ENCODE measurements at places on chromosomes 2 and 18.

DNA sequence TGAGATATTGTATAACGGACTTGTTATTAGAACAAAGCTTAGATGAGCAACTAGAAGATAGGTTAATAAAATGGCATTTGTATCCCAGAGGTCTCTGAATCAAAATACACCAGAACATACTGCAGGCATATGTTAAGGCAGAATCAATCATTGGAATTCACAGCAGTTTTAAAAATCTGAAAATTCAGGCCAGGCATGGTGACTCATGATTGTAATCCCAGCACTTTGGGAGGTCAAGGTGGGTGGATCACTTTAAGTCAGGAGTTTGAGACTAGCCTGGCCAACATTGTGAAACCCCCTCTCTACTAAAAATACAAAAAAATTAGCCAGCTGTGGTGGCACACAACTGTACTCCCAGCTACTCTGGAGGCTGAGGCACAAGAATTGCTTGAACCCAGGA, 405.2 kb downstream of the ZEB2 start:
- DNase-seq: no peak

GRCh38 chr2:199979832-199980628, 24.6 kb downstream of the MAIP1 start:
- peak; percentile 76 for DNase-seq

DNA sequence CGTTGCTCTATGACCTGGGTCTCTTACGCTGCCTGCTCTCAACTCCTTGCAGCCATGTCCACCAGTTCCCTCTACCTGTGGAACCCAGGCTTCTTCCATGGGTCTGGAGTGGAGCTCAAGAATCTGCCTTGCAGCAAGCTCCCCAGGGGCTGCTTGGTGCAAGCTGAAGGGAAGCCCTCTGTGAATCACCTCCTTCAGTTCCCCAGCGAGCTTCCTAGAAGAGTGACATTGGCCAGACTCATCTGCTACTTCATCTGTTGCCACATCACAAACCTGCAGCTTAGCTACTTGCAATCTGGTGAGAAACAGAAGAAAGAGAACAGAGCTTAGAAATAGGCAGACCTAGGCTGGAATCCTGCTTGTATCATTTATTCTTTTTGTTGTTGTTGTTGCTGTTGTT, 9.8 kb upstream of the EFR3B start:
- no peak for DNase-seq

GRCh38 chr18:72122103-72122502, 422.0 kb downstream of the CBLN2 start:
- DNase-seq: no peak

DNA sequence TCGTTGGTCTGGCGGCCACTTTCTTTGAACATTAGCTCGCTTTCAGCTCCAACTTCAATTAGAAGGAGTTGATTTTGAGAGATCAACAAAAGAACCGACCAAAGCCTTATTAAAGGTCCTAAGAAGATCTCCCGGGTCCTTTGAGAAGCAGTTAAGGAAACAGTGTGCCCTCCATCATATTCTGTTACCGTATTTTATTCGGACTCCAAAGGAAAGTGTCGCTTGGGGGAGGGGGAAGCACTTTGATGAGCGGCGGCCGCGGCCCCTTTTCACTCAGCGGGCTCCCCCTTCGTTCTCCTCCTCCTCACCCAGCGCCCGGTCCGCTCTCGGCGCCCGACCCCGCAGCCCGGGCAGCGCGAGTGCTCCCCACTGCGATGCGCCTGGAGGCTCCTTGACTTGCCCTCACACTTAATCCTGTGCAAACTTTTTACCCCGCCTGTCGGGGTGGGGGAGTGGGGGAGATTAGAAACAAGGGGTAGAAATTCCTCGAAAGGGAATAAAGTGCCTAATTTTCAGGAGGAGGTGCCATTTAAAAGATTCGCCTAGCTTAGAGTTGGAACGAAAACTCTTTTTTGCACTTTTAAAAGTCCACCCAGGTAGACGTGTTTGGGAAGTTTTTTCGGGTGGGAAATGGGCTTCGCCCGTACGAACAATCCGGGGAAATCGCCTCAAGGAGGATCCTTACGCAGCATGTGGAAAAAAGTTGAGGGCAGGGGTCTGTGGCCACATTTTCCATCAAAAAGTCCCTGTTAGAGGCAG, 1.2 kb upstream of the OTX1 start:
- no peak for DNase-seq

DNA sequence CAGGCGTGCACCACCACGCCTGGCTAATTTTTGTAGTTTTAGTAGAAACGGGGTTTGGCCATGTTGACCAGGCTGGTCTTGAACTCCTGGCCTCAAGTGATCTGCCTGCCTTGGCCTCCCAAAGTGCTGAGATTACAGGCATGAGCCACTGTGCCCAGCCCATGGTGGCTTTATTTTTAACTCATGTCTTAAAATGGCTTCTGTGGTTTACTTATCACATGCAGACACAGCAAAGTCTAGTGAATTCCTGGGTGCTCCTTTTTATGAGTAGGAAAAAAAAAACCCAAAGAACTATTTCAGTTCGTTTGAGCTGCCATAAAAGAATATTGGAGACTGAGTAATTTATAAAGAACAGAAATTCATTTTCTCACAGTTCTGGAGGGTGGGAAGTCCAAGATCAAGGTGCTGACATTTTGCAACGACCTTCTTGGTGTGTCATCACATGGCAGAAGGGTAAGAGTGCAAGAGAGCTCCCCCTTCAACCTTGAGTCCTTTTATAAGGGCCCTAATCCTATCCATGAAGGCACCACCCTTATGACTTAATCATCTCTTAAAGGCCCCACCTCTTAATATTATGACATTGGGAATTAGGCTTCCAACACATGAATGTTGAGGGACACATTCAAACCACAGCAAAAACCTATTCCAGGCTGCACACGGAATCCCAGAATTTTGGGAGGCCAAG, 12.6 kb upstream of the REL start:
- no peak for DNase-seq

- DNase-seq: no peak
Measured at GRCh38 chr2:159002462-159003111, 34.1 kb downstream of the TANC1 start.

DNA sequence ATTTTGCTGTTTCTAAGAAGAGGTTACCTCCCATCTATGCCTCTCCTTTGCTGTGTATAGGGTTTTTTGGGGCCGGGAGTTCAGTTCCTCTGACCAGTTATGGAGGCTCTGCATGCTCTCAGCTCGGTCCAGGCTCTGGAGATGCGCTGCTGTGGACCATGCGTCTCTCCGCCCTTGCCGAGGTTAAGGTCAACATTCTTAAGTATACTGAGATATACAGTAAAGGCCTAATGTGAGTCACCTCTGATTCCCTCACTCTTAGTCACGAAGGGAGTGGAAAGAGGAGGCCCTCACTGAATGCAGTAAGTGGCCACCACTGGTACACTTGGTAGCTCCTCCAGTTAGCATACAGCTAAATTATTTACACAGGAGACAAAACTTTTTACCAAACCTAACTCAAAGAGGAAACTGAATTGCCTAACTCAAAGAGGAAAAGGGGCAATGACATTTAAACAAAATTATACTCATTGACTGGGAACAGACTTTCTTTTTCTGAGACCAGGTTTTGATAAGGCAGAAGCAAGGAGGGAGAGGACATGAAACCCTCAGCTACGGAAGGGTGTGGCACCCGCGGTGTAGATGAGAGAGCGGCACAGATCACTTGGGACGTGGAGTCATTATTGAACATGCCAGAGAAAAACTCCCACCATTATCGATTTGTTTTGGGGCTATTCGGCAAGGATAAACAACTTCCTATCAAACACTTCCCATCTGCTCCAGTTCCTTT, 98.7 kb downstream of the COPS8 start:
- DNase-seq: no peak

DNA sequence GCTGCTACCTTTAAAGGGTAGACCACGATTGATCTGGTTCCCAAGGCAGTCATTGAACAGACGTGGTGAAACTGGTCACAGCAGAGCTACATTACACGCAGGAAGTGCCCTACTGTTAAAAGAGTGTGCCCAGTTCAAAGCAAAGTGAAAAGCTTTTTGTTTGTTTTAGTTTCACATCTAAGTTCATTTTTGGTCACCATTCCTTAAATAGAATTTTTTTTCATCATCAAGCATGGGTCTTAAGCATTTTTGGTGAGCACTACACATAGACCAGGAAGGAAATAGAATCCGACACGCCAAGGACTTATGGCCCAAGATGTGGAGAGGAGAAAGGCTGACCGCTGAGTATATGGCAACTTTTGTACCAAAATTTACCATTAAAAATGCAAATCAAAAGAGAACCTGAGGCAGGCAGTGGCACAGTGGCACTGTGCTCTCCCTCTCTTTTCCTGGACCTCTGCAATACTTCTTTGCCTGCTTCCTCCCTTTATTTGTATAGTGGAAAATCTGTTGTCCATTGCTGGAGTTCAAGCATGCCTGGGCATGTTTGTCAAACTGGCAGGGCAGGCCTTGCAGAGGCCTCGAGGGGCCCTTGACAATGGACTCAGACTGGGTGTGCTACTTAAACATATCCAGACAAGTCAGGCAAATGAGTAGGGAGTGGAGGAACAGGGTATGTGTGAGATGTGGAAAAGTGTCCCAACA, 42.6 kb upstream of the HNRNPA3 start:
- no peak for DNase-seq

DNA sequence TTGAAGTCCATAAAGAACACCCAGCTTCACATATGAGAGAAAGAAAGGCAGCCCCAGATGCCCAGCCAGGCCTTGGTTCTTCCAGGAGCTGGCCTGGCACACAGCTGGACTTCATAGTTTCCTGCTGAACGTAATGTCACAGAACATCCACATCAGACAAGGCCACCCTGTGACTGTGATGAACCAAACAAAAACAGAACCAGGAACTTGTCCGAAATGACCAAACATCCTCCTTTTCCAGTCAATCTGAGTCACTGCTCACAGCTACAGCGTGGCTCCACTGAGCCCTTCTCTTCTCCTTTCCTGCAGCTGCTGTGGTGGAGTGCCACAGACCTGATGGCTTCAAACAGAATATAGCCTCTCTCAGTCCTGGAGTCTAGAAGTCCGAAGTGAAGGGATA, 45.4 kb upstream of the PAPOLG start:
- DNase-seq: no peak

DNA sequence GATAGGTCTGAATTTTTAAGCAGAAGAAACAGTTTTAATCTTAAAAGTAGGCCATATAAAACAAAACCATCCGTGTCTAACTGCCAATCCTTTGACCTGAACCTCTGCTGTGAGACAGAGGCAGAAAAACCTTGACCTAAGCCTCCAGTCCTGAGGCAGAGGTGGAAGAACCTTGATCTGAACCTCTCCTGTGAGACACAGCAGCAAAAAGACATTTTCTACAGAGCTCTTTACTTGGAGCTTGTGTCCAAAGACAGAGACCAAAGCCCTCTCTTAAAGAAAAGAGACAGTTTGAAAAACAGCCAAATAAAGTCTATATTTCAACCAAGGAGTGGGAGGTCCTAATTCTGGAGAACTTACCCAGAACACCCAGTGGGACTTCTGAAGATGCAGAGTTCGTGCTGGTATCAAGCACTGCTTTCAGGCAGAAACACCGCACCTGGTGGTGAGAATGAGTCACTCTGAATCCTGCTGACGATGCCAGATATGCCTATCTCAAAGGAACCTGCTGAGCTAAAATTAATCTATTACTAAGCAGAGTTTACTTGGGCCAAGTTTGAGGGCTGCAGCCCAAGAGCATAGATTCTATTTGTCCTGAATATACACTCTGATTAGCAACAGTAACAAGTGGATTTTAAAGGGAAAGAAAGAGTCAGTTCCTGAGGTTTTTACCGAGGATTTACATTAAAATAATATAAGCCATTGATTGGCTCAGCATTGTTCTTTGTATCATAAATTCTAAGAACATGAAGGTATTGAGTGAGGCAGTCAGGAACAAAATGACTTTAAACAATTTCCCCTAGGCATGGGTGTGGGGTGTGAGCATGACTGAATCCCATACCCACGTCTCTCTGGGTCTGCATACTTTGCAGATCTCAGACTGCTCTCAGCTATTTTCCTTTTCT, 806.4 kb downstream of the TRIB2 start:
- DNase-seq: no peak

GRCh38 chr2:1688161-1688560, 56.2 kb downstream of the PXDN start:
- DNase-seq: no peak

DNA sequence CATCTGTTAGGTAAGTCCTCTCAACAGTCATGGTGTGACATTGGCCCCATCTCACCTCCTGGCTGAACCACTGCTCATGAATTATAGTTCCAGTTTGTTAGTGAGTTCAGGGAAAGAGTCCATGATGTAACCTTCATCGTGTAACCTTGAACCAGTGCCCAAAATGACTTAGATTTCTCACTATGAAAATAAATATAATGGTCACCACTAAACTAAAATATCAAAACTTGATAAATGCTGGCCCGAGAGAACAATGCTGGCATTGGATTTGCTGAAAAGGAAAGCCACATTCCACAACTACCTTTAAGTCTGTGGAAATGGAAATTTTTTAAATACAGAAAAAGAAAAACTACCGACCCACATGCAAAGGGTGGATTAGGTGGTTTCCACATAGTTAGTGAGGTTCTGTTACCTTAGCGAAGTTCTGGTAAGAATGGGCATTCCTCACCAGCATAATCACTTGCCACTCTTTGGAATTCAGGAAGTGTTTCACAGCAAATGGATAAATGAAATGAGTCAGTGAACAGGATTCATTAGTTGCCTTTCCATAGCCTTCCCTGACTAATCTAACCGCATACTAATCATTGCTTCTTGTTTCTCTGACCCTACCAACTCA, 133.9 kb upstream of the CTAGE1 start:
- DNase-seq: no peak

DNA sequence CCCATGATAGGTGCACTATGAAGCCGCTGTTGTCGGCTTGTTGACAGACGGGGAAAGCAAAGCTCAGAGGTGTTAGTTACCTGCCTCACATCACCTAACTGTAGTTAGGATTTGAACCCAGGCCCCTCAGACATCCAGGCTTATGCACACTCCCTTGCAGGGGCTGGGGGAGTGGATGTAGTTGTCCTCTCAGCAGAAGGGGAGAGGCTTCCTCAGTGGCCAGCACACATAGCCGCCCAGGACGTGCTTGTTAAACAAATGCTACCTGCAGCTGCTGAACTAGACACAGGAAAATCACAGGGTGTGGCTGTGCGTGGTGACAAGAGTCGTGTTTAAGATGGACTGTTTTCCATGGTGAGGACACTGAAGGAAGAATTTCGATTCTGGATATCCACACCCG, 39.2 kb downstream of the GREB1 start:
- DNase-seq: no peak

GRCh38 chr2:240201866-240202265, 61.4 kb upstream of the OTOS start:
- no peak for DNase-seq

DNA sequence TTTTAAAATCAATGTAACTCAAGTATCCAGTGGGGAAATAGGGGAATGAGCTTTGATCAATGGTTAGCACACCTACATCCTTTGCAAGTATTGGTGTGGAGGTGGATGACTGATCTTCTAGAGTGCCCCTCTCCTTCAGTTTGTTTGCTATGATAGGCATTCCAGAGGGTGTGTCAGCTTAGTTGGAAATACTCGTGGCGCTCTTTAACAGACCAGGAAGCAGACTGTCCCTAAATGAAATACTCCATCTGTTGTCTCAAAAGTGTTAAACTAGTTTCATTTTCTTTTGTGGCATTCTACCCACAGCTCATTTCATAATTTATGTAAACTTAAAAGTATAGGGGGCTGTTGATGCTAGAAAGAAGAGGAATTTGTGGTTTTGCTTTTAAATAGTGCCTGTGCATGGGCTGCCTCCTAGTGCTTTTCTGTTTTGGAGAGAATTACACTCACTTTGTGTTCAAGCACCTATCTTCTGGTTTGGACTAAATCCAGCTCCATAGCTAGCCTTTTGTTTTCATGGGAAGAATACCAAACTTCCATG, 66.2 kb downstream of the STAT1 start:
- DNase-seq: no peak

- no peak for DNase-seq
Measured at GRCh38 chr2:95305380-95306061, 8.4 kb downstream of the KCNIP3 start.

GRCh38 chr18:79866889-79867574, 69.3 kb downstream of the KCNG2 start:
- DNase-seq: no peak

Data from stimulated activated CD8-positive, alpha-beta memory T cell treated with anti-CD3 and anti-CD28 coated beads, Interleukin-4, amount 100 ng/mL, for 1 hour (primary cell).